ENCODE measurements at places on chromosomes 5 and 9.

- DNase-seq: no peak
Observed at GRCh38 chr9:33273972-33274328, 9.1 kb downstream of the CHMP5 start.

GRCh38 chr5:160165137-160166068 is 46.2 kb upstream of the PWWP2A start:
- DNase-seq: no peak

- no peak for DNase-seq
Observed at GRCh38 chr5:113450929-113451328, 16.1 kb upstream of the TSSK1B start.

GRCh38 chr9:130432362-130432761 is 12.4 kb upstream of the ASS1 start:
- DNase-seq: no peak

DNA sequence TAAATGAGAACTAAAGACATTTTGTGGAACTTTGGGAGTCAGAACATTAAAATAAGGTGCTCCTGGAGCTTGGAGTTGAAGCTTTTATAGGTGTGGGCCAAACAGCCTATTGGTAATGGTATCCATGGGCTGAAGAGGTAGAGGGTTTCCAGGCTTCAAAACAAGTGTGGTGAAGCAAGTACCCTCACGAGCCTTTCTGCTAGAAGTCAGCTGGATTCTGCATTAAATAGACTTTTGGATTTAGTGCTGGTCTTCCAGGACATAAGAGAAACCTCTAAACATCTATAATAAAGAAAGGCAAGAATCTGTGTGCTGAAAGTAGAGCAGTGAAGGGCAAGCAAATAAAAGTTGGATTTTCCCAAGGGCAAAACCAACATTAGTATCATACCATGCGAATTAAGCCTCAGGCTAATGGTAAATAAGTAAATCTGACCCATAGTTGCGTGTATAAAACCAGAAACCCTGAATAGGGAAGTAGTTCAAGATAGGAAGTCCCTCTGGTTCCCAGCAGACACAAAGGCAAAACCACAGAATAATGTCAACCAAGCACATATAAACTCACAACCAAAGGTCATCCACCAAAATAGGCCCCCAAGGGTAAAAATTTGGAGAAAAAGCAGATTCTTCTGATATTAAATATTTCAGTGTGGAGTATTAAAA is 306.3 kb downstream of the TLE4 start:
- DNase-seq: no peak

GRCh38 chr5:145316282-145316681 is 518.9 kb downstream of the PRELID2 start:
- DNase-seq: no peak

DNA sequence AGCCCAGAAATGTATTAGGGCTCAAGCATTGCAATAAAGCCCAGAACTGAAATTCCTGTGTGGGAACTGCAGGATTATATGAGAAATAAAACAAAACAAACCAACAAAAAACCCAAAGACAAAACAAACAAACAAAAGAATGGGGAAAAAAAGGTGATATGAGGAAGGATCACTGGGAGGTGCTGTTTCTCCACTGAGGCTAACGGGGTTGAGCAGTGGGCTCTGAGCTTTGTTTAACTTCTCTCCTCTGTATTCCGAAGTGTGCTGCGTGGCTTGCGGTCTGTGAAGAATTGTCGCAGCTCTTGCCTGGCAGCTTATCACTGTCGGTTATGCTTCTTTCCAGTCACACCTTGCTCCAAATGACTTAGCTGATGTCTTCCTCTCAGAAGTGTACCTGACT is 106.3 kb downstream of the TENT4A start:
- DNase-seq: no peak

DNA sequence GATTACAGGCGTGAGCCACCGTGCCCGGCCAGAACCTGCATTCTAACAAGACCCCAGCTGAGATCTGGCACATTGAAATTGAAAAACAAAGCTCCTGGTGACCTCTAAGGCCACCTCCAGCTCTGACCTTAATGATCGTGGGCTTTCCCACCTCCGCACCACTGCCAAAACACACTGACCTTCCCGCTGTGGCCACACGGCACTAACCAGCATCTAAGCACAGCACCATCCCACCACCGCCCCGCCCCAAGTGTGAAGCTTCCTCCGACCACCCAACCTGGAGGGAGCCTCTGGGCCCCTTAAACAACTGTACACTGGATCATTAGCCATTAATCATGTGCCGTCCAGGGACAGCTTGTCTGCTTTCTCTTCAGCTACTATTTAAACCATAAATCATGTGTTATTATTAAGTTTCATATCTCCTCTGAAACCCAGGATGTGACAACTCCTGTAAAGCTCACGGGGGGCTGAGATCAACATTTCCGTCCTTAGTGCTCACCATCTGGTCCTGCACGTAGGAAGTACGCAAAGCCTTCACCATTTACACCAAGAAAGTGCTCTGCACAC is 80.6 kb downstream of the COL23A1 start:
- DNase-seq: no peak

DNA sequence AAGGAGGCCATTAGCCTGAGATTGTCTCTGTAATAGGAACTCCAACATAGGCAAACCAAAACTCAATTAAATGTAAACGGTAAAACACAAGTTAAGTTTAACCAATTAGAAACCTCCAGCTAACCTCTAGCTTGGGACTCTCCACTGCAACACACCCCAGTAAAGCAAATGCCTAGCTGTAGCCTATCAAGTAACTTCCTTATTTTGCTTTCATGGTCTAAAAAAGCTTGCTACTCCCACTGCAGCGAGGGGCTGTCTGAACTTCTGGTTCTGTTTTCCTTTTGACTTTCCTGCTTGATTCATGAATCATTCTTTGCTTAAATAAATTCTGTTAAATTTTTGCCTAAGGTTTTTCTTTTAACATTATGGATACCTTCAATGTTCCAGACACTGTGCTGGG is 24.4 kb upstream of the C5orf46 start:
- no peak for DNase-seq

GRCh38 chr5:76818844-76819831 is at the start of gene F2RL1:
TSS of gene F2RL1 (plus strand) at chr5:76819030. CDS start at chr5:76819183, 153 bp downstream.
- DNase-seq: peak; percentile 55

DNA sequence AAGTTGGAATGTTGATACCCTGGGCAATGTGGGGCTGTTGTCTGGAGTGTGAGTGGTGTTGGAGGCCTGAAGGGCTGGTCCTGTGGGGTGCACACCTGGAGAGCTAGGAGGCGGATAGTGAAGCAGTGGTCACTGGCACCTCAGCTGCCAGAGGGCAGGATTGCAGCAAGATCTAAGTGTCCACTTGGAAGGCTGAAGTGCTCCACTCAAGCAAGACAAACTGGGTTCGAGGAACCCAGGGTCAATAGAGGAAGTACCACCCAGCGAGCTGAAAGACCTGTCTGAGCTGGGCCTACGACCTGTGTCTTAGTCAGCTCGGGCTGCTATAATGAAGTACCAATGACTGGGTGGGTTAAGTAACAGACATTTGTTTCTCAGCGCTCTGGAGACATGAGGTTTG is 39.7 kb upstream of the TJP2 start:
- DNase-seq: no peak

- DNase-seq: no peak
Observed at GRCh38 chr5:166165596-166165995, 2125.8 kb upstream of the WWC1 start.

- DNase-seq: no peak
Observed at GRCh38 chr5:34008802-34009201, 952 bp upstream of the AMACR start.

DNA sequence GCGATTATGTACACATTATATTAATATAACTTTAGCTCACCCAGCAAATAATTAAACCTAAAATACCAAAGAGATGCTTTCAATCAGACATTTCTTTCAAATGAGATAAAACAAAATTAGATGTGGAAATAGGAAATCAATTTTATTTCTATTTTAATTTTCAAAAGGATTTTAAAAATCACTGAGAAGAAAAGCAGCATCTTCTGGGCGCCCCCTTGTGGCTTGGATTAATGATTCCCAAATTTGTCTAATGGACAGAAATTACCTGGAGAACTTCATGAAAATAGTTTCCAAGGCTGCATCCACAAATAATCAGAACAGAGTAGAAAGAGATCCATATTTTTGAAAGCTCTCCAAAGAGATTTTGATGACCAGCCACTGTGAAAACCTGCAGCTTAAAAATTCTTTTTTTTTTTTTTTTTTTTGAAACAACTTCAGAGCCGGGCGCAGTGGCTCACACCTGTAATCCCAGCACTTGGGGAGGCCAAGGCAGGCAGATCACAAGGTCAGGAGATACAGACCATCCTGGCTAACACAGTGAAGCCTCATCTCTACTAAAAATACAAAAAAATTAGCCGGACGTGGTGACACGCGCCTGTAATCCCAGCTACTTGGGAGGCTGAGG is 50.9 kb upstream of the CEMIP2 start:
- peak; percentile 57 for DNase-seq

DNA sequence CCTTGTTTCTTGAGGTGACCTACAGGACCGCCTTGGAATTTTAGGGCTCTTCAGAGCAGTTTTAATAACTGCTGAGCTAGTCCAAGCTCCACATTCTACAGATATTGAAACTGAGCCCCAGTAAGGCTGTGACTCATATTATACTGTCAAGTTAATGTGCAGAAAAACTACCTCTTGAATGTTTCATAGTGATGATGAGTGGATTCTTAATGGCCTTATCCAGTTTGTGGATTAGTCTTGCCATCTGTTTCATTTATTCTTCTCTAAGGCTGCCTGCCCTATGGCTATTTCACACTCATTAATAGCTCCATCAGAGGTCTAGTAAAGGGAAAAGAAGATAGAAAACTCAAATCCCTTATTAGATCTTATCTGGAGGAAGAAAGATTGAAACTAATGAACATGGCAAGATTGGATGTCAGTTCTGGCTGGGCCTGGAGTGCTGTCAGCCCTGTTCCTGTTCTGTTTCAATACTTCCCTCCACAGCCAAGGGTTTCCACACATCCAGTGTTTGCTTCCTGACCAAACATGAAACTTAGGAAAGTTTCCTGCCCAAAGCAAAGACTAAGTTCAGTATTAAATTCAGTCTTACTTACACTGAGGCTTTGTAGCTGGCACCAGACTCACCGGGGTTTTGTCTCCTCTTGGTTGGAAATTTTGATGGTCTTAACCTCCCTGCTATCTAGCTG is 215.6 kb upstream of the DMAC1 start:
- no peak for DNase-seq

DNA sequence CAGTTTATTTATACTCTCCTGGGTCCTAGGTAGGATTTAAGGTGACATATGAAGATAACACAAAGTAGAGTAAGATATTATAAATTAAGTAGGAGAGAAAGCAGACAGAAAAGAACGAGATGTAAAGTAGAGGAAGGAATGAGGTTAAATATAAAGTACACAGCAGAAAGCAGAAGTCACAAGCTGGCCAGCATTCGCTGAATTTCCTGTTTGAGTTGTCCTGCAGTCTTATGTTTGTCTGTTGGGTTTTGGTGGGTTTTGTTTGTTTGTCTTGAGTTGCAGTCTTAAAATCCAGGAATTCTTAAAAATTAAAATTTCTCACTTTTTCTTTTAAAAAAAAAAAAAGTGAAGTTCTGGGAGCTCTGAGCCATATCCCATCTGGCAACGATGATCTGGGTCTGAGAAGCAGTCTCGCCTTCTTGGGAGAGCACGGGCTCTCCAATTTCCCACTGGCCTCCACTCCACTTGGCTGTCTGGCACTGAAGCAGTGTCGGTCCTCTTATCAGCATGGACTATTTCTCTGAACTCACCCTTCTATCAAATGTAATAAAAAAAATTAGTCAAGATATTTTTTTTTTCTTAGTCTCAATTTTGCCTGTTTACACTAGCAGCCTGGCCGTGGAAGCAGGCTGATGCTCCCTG is 2.0 kb downstream of the S100Z start:
- no peak for DNase-seq

GRCh38 chr9:100294806-100295205 is 57.9 kb downstream of the TEX10 start:
- DNase-seq: no peak

DNA sequence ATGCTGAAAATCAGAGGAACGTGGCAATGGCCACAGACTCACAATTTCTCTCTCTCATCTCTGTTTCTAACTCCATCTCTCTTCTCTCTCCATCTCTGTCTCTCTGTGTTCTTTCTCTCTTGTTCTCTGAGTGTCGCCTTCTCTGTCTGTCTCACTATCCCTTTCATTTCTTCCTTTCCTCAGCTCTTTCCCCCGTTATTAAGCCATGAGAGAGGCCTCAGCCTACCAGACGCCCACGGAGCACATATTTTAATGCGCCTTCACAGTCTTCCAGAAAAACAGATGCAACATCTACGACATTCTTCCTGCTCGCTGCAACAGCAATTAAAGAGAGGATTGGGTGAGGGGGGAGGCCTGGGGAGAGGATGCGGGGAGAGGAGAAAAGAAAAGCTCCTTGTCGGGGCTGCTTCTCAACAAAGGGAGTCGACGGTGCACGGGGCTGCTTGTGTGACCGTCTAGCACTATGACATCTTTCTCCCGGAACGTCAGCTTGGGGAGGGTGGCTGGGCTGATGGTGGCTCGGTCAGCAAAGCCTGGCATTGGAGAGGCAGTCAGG is 37.7 kb upstream of the NEURL1B start:
- no peak for DNase-seq

- DNase-seq: no peak
Observed at GRCh38 chr9:105242557-105242956, 1.9 kb upstream of the SLC44A1 start.

GRCh38 chr9:4146293-4146692 is 153.6 kb downstream of the GLIS3 start:
- no peak for DNase-seq

Data from CD4-positive, alpha-beta T cell treated with Interleukin-10 for 1 hour (primary cell).